ENCODE measurements at places on chromosomes 13 and 19.

DNA sequence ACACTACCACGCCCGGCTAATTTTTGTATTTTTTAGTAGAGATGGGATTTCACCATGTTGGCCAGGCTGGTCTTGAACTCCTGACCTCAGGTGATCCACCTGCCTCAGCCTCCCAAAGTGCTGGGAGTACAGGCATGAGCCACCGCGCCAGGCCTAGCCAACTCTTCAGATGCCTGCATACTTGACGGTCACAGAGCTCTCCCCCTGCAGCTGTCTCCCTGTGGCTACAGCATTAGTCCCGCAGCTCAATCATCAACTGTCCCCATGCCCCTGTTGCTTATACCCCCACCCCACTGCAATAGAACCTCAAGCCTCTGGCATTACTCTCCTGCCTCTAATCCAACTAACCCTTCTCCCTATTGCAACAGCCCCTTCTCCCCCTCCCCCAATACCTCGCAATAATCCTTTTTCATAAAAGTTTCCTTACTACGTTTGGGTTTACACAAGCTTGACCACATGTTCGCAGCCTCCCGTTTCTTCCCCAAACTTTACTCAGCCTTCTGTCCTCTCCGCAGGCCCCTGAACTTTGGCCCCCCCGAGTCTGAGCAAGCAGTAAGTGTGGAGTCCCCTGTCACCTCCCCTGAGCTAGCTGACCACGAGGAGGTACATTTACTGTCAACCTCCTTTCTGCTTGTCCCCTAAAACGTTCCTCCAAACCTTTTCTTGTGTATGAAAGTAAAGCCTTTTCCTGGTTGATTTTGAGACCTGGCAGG lies 1.7 kb downstream of the ZNF77 start:
- no peak for DNase-seq

DNA sequence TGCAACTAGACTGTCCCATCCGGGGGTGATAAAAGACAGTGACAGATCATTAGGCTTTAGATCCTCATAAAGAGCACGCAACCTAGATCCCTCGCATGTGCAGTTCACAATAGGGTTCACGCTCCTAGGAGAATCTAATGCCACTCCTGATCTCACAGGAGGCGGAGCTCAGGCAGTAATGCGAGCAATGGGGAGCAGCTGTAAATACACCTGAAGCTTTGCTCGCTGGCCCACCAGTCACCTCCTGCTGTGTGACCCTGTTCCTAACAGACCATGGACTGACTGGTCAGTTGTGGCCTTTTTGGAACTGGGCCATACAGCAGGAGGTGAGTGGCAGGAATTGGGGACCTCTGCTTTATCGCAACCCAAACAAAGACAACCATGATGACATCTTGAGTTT lies 173.2 kb downstream of the DLEU7 start:
- DNase-seq = no peak

- no peak for DNase-seq
These were observed 1.4 kb downstream of the CEACAM18 start for GRCh38 chr19:51479531-51480331.

DNA sequence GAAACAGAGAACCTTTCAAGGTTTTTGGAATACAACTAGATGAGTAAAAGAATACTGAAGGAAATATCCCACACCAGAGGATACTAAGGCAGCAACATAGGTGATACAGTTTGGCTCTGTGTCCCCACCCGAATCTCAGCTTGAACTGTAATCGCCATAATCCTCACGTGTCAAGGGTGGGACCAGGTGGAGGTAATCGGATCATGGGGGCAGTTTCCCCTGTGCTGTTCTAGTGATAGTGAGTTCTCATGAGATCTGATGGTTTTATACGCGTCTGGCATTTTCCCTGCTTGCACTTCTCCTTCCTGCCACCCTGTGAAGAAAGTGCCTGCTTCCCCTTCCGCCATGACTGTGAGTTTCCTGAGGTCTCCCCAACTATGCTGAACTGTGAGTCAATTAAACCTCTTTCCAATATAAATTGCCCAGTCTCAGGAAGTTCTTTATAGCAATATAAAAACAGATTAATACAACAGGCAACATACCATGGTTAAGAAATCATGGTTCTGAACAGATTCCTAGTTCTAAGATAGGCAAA lies 97.0 kb downstream of the ABCC4 start:
- DNase-seq = no peak

DNA sequence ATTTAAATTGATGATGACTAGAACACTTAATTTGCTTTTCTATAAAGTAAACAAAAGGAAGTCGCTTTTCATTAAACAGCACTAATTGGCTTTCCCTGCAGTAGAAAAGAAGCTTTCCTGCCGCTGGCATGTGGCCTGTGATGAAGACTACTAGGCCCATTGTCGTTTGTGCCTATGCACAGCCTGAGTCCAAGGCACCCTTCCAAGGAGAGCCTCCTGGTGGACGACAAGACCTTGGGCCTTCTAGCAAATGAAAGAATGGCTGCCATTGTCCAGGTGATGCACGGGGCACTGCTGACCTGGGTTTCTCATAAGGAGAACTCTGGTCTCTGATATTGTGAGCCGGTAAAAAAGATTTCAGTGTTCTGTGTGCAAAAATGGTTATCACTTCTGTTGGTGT lies 233.0 kb downstream of the COL4A1 start:
- DNase-seq = no peak
